ENCODE measurements at places on chromosomes 3 and 15. TPM values are rescaled to one million over a fixed set of nuclear protein-coding genes. Genes with fewer than 3 reads are reported as not detected.

DNA sequence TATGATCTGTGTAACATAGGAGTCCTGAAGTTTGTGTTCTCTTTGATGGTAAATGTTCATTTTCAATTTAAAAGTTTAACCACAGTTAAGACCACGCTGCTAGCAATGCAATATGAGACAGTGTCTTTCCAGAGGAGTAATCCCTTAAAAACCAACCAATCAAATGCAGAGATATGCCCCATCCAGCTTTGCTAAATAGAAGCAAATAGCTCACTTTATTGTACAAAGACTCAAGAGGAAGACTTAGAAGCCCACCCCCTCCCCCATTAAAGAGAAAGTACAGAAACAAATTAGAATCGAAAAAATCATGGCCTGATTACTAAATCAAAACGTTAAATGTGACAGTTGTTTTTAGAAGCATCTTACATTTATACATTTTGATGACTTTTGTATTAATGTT, 2.1 kb upstream of the ANP32A start:
- DNase-seq, result no peak

- no peak for DNase-seq
Observed at GRCh38 chr3:10962481-10963036, 30.0 kb upstream of the SLC6A1 start.

The SPTBN5 gene
- total RNA-seq, result 11.9 TPM

- no peak for DNase-seq
Observed at GRCh38 chr3:31724651-31725050, 191.9 kb downstream of the STT3B start.

The DPPA2 gene
- total RNA-seq, result not detected

- no peak for DNase-seq
Observed at GRCh38 chr15:95044745-95045417, 813.5 kb downstream of the MCTP2 start.

DNA sequence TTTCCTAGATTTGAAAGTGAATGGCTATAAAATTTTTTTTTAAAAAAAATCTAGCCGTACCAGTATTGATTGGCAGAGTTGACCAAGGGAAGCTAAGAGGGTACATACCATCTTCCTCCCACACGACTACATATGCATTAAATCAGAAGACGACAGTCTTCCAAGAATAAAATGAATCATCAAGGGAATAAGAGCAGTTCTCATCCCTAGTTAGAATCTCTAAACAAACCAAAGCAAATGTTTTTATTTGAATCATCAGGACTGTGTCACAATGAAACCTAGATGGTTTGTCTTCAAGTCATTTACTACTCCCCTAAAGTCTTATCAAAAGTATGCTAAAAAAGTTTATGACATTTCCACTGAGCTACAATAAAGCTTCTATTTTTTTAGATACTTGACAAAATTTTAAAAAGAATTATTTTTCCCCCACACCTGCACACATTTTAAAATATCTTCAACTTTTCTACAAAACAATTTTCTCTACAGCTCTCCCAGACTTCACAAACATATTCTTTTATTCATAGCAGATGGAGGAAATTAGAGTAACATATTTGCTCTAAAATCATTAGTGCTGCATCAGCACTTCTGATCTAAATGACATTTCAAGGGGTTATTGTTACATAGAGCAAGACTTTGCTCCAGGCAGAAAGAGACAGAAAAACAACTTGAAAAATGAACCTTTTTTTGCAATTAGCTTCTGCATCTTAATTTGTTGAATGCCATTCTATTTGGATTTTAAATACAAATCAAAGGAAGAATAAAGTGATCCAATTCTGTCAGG, 547.1 kb downstream of the FHIT start:
- DNase-seq, result no peak

The GHSR gene
- not detected for total RNA-seq

DNA sequence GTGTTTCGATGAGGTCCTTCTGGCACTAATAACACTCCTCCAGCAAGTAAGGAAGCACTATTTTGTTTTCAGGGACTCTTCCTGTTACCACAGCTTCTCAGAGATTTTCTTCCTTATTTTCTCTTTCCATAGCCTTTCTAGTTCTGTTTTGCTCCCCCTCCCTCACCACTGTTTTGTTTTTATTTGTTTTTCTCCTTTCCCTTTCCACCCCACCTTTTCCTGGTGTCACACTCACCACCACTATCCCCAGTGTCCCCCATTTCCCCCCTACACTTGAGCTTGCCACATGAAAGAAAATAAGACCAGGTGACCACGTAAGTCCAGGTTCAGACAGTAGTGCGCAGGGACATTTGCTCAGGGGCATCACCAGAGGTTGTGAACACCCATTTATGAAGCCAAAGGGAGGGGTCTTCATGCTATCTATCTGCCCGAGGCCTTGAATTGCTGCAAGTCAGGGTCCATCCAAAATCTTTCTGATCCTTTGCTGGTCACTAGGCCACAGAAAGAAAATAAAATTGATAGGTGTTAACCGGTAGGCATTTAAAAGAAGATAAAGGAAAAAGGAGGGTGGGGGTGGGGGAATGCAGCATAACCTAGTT, 1.4 kb upstream of the RFTN1 start:
- DNase-seq, result no peak

The DUT gene
- total RNA-seq, result 84.7 TPM

GRCh38 chr3:70374179-70374578, 61.7 kb upstream of the MDFIC2 start:
- no peak for DNase-seq

- no peak for DNase-seq
Observed at GRCh38 chr3:23949784-23950183, 4.7 kb downstream of the NR1D2 start.

The ATP13A5 gene
- total RNA-seq, result not detected

The PRSS50 gene
- 1.6 TPM for total RNA-seq

DNA sequence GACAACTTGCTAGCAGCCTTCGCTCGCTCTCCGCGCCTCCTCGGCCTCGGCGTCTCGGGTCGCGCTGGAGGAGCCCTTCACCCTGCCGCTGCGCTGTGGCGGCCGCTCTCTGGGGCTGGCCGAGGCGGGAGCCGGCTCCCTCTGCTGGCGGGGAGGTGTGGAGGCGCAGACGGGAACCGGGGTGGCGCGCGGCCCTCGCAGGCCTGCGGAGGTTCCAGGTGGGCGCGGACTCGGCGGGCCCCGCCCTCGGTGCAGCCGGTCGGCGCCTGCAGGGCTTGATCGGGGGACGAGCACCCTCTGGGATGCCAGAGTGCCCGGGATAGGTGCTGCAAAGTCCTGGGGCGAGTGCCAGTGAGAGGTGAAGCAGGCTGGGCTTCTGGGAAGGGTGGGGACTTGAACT, 989.9 kb downstream of the ROBO2 start:
- DNase-seq, result no peak

DNA sequence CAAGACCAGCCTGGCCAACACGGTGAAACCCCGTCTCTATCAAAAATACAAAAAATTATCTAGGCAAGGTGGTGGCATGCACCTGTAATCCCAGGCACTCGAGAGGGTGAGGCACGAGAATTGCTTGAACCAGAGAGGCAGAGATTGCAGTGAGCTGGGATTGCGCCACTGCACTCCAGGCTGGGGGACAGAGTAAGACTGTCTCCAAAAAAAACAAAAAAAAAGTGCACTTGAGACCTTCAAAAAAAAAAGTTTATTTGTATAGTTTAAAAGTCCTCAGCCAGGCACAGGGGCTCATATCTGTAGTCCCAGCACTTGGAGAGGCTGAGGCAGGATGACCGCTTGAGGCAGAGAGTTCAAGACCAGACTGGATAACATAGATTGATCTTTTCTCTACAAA, 2.1 kb downstream of the PBRM1 start:
- DNase-seq, result no peak

GRCh38 chr15:62248277-62248984, 83.3 kb upstream of the C2CD4B start:
- no peak for DNase-seq

- DNase-seq, result no peak
Observed at GRCh38 chr3:94258851-94259250, 196.0 kb downstream of the NSUN3 start.

The BNC1 gene
- 1.1 TPM for total RNA-seq

GRCh38 chr3:73508330-73508954, 116.3 kb downstream of the PDZRN3 start:
- peak; percentile 69 for DNase-seq

- no peak for DNase-seq
Observed at GRCh38 chr3:158313338-158313927, 203.5 kb downstream of the RSRC1 start.

DNA sequence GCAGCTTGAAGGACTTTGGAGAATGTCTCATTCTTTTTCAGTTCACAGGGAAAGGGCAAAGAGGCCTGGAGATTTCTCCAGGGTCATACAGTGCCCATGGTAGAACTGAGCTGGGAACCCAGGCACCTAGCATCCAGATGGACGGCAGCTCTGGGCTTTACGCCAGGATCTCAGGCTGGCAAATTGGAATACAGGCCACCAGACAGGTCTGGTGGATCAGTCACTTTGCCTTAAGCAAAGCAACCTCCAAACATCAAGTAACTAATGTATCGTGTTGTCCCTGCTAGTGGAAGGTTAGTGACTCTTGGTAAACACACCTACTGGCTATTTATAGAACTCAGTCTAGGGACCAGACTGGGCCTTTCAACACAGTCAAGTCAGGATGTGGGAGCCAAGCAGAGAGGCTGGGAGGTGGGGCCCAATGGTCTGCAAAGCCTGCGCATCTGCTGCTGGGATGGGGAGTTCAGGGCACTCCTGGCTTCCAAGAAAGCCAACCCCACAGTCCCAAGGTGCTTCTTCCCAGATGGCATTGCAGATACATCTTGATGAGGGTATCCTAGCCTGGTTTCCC, 30.2 kb downstream of the RPLP1 start:
- DNase-seq, result no peak

The PBRM1 gene
- 82.3 TPM for total RNA-seq

DNA sequence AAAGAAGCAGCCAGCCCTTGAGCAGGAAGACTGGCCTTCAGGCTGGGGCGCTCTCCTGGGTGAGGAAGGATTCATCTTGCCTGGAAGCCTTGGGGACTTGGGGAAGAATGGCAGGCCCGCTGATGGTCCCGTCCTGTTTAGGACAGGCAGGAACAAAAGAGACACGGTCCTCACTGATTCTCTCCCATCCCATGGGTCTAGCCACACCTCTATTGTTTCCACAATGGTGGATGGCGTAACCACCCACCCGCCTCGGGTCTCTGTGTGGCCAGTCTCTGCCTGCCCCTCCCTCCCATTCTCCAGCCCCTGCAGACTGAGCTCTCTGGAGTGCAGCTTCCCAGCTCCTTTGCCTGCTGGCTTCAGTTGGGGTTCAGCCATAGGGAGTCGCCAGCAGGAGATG, 284.3 kb downstream of the UACA start:
- DNase-seq, result no peak

- no peak for DNase-seq
Observed at GRCh38 chr3:66655044-66655443, 154.2 kb upstream of the LRIG1 start.

DNA sequence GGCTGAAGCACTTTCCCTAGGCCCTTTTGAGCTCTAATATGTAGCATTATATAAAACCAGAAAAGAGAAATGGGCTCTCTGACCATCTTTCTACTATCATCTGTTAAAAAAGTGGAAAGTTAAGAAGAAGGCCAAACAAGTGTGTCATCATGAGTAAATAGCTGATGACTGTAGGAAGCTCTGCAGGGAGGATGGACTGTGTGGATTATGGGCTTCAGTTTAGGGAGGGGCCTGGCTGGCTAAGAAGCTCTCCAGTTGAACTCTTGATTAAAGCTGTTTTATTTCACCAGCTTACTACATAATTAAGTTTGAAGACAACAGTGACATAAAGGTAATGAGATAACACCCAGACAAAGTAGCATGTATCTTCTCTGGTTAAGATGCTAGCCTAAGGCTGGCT, 30.6 kb downstream of the INTS14 start:
- no peak for DNase-seq

DNA sequence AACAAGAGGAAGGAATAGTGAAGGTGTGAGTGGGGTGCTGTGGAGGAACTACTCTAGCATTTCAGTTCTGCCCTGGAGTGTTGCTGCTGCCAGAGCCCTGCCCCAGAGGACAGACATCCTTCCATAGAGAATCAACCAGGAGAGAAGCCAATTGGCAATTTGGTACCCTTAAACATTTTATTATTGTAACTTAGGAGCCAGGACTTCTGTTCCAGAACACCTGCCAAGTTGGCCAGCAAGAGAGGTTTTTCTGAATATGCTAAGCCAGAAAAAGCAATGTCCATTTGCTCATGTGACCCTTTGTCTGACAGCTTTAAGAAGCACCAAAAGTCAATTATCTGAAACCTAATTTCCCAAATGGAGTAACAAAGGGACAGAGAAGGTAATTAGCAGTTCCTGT, 264.9 kb downstream of the MEX3B start:
- DNase-seq, result no peak

DNA sequence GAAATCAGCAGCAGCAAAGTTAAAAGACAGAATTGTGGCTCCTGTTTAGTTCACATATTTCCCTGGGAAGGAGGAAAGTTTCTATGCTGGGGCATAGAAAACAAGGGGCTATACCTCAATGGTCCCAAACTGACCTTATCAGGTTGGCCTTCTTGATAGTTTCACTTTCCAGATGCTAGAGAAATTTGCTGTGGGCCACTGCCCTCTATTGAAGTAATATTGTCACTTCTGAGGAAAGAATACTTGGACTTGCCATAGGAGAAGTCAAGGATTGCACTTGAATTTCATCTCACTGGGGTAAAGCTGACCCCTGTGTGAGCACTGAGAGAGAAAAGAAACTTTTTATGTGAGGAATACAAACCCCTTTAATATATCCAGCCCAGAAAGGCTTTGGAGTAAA, 49.3 kb upstream of the XCR1 start:
- peak; percentile 39 for DNase-seq

DNA sequence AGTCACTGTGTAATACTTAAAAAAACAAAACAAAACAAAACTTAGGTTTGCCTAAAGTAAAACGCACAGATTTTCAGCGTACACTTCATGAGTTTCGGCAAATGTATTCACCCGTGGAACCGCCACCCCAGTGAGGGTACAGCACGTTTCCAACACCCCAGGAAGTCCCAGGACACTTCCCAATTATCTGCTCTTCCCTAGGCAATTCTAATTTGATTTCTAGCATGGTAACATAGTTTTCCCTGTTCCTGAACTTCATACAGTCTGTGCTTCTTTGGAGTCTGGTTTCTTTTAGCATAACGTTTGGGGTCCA, 497 bp upstream of the CLASP2 start:
- no peak for DNase-seq

DNA sequence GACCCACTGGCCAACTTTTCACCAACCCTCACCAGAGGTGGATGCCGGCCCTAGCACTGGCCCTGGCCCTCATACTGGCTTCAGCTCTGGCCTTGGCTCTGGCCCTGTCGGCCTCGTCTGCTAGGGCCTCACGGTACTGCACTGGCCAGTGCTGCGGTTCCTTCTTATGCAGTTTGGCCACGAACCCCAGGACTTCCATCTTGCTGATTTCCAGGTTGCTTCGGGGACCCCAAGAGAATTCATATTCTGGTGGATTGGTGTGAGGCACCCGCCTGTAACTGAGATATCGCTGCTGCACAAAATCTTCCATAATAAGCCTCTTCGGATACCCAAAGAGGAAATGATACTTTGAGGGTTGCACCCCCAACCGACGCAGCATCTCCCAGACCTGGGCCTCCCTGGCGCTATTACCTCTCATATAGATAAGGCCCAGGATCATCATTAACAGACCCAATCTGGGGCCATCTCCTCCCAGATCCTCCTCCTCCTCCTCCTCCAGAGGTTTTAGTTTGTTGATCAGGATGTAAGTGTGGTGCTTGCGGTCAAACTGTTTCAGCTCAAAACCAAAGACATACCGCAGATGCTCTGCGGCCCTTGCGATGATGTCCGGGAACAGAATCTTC, 883 bp downstream of the MAGEF1 start:
- no peak for DNase-seq
